ENCODE measurements at places on chromosomes 5 and 9. TPM values are rescaled to one million over a fixed set of nuclear protein-coding genes. Genes with fewer than 3 reads are reported as not detected.

Gene LRRC19
- total RNA-seq: not detected

Gene LHX3
- not detected for total RNA-seq

GRCh38 chr9:128823903-128824406 is 5.6 kb downstream of the SPOUT1 start:
- DNase-seq: no peak

DNA sequence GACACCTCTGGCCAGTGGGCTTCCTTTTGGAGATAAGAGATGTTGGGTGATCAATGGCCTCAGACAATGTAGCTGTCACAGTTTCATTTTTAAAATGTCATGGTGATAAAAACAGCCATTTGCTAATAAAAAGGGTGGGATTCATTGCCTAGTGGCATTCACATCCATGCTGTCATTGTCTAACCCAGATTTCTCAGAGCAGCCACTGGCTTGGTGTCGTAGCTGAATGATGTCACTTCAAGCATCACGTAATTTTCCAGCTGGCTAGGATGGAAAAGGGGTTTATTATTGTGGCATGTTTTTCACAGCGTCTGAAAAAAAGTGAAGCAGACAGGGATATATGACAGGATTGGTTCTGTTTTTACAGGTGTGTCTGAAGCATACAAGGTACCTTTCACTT is 184.7 kb downstream of the AOPEP start:
- no peak for DNase-seq

DNA sequence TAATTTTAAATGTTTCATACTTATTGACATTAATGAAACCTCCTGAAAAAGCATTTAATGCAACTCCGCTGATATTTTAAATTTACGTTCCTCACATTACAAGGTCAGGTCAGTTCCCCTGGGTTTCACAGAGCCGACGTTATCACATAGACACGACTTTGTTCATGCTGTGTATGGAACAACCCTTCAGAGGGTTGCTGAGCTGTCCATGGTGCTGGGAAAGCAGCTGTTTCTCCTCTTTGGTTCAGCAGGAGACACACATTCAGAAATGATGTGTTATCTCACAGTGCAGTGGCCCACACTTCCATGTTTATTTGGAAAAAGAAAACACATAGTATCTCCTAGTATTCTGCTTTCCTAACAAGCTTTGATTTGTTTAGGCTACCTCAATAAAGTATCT is 53.5 kb downstream of the PPP2R2B start:
- no peak for DNase-seq

GRCh38 chr5:119287547-119288111 is 68.2 kb upstream of the TNFAIP8 start:
- peak; percentile 47 for DNase-seq

Gene TSSK1B
- total RNA-seq: not detected

- no peak for DNase-seq
These were observed 115.9 kb upstream of the DAPK1 start for GRCh38 chr9:87381746-87382145.

Gene SGTB
- total RNA-seq: 7.6 TPM
